Jurkat, Clone E6-1 (cell line): ENCODE measurements at places on chromosomes 6 and 20.

GRCh38 chr6:151054306-151054705, 185.5 kb upstream of the AKAP12 start:
- no peak for DNase-seq

DNA sequence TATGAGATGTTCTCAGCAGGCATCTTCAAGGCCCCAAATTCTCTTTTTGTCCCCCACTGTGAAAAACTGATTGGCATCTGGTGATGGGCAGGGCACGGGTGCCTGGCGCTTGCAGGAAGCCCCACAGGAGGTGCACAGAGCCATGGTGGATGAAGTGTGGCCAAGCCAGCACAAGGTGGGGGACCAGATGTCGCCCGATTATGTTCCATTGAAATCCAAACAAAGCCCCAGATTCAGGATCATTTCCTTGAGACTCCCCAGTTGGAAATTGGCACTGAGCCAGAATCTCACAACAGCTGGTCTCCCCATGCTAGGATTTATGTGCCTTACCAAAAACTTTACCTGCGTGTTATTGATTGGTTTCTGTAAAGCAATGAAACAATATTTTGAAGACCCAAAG, 186.1 kb downstream of the ADAT2 start:
- no peak for DNase-seq

DNA sequence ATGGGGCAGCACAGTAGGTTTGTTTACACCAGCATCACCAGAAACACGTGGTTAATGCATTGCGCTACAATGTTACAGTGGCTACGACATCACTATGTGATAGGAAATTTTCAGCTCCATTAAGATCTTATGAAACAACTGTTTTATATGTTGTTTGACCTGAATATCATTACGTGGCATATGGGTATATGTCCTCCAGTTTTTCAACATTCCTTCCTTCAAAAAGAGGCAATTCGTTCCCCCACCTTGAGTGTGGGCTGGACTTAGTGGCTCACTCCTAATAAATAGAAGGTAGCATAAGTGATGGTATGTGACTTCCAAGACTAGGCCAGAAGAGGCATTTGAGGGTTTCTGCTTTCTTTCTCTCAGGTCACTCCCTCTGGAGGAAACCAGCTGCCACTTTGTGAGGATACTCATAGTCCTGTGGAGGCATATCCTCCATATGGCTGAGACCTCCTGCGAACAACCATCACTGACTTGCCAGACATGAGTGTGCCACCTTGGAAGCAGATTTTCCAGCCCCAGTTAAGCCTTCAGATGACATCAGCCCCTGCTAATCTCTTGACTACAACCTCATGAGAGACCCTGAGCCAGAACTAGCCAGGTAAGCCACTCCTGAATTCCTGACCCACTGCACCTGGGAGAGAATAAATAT, 2.3 kb upstream of the TRAM2 start:
- no peak for DNase-seq

DNA sequence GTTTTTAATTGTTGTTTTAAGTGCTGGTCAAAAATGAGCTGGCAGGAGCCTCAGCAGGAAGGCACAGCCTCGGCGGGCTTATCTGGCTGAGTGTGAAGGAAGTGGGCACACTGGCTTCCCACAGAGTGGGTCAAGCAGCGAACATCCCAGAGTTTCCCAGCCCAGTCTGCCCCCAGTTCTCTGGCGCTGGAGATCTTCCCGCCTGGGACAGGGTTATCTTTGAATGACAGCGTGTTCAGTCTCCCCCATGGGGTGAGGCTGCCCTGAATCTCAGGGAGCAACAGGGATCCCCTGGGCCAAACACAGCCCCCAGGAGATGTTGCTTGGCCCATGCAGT, 122.2 kb upstream of the PTPN1 start:
- DNase-seq, result no peak

DNA sequence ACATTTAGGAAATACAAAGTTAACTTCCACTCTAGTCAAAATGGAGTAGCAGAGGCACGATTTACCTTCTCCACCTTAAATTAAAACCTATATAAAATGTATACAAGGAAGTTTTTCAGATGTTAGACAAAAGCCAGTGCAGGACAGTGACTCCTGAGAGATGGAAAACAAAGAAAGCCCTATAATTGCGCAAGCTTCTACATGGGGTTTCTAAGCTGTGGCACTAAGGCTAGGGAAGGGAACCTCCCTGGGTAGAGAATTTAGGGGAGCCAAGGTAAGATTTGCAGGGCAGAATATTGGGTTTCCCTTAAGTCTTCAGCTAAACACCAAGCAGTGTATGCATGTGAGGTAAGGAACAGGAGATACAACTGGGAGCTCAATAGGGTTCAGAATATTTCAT, 18.5 kb upstream of the ZC3H12D start:
- no peak for DNase-seq

GRCh38 chr20:47319517-47320252, 36.8 kb downstream of the ZMYND8 start:
- no peak for DNase-seq

- no peak for DNase-seq
These were observed 60.4 kb downstream of the HMGCLL1 start for GRCh38 chr6:55518529-55519060.

DNA sequence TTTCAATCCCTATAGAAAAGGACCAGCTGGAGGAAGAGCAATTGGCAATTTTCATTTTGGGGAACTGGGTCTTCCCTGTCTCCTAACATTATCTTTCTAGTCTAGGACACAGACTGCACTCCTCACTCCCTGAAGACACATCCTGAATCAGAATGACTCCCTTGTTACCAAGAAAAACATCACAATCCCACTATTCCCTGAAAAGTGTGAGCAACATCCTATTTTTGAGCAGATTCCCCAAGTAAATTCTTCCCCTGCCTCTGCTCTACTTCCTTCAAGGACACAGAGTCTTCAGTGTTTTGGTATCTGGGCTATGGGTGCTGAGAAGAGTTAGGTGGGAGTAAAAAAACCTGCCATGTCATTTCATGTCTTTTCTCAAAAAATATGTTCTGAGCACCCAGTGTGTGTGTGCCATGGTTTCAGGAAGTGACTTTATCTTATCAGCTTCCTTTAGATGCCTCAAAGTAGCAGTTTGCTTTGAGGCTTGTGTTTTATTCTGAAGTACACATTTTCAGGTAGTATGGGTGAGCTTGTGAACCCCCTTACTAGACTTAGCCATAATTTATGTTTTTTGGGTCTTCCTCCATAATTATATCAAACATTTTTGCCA, 12.4 kb downstream of the LAMA4 start:
- peak; percentile 53 for DNase-seq

- DNase-seq, result peak; percentile 7
These were observed 55.5 kb downstream of the B3GAT2 start for GRCh38 chr6:70901324-70901723.

- no peak for DNase-seq
These were observed 117.1 kb upstream of the PTPRT start for GRCh38 chr20:43306837-43307236.

DNA sequence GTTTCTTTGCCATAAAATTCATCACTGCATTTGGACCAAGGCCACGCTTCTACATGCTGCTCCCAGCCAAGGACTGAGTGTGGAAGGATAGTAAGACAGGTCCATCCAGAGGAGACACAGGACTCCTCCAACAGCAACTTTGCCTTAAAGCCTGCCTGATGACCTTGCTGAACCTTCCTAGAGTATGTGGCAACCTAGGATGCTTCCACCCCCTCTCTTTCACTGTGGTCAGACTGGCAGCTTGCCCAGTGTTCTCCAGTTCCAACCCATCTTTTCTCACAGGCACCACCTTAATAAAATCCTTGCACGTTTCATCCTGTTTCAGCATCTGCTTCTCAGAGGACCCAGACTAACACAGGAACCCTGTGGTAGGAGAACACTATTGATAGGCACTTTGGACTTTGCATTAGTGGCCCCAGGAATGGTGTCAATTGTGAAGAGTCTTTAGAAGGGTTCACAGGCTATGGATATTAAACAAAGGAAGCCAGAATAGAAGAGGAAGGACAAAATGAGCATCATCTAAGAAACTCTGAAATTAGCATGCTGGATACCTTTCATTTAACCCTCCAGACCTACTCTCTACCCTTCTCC, 2.4 kb upstream of the PKHD1 start:
- no peak for DNase-seq

- DNase-seq, result no peak
These were observed 338.7 kb downstream of the PREX1 start for GRCh38 chr20:48489046-48489463.

DNA sequence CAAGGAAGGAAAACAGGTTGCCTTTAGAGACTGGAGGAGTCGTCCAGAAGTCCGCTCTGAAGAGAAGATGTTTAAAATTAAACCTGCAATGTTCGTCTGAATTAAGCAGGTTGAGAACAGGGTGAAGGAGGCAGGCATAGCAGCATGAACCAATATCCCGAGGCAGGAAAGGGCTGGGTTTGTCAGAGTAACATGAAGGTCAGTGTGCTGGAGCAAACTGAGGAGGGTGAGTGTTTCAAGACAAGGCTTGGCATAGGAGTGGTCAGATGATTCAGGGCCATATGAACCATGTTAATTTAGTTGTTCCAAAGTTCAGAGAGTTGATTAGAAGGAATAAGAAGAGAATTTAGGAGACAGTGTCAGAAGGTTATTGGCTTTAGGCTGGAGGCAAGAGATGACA, 93.3 kb downstream of the UTRN start:
- no peak for DNase-seq

DNA sequence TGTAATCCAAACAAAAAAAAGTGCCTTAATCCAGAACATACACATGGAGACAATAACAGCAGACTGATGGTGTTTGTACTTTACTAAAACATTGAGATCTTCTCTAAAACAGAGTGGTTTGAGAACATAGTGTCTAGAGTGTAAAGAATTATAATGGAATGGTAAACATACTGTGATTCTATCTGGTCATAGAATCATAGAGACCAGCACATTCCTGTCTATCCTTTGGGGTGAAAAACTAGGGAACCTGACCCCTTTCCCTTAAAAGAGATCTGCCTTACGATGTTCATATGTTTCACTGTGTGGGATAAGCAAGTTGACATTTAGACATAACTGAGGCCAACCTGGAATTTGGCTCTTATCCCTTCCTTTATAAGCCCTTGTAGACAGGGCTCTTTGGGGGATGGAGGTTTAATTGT, 55.7 kb downstream of the TRMT11 start:
- no peak for DNase-seq

- peak; percentile 95 for DNase-seq
These were observed 39.6 kb upstream of the GFOD1 start for GRCh38 chr6:13526727-13527670.

DNA sequence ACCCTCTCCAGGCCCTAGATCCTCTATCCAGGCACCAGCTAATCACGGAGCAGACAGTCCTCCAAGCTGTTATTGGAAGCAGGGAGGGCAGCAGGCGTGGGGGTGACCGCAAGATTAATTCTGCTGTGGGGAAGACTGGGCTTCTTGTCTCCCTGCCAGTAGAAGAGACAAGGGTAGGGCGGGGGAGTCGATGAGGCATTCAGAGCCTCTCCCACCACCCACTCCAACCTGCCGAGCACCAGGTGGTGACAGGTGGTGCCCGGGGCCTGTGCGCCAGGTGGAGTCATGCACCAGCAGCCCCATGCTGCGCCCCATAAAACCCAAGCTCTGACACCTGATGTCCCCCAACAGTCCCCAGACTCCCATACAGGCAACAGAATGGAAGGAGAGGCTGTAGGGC, 89.6 kb downstream of the CDH22 start:
- DNase-seq, result no peak

DNA sequence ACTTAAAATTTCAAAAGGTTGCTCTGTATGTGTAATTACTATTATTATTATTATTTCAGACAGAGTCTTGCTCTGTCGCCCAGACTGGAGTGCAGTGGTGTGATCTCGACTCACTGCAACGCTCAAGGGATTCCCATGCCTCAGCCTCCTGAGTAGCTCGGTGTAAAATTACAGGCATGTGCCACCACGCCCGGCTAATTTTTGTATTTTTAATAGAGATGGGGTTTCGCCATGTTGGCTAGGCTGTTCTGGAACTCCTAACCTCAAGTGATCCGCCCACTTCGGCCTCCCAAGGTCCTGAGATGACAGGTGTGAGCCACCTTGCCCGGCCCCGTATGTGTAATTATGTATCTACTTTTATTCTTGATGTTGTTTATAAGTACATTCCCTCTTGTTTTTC, 65.3 kb upstream of the ZNF217 start:
- no peak for DNase-seq

- DNase-seq, result no peak
These were observed 6.6 kb downstream of the TSPYL4 start for GRCh38 chr6:116247285-116247684.

GRCh38 chr20:60950561-60950960, 301.5 kb upstream of the CDH4 start:
- no peak for DNase-seq

DNA sequence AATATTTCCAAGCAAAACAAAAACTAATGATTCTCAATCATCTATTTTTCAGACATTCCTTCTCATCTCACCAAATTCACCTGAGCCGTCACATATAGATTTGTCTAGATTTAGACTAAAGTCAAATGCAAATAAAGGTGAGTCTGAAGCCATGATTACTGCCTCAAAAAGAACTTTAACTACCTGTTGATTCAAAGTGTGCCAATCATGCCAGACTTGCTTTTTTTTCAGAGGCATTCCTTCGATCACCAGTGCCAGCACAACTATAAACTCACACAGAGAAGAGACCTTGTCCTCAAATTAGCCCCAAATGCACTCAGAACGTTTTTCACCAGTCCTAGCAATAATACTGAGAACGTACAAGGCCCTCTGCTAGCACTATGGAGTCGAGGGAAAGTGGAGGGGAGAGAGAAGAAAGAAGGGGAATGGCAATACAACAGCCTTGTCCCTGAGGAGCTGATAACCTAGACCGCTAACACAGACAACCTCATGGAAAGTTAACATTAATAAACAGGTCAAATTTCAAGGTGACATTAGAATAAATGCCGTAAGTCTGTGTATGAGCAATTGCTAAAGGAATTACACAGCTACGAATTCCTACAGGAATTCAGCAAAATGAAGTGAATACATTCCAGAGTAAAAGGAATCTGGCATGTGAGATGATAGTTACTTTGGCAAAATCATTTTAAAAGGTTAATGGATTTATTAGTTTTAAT, 60.9 kb downstream of the EPB41L2 start:
- DNase-seq, result no peak

DNA sequence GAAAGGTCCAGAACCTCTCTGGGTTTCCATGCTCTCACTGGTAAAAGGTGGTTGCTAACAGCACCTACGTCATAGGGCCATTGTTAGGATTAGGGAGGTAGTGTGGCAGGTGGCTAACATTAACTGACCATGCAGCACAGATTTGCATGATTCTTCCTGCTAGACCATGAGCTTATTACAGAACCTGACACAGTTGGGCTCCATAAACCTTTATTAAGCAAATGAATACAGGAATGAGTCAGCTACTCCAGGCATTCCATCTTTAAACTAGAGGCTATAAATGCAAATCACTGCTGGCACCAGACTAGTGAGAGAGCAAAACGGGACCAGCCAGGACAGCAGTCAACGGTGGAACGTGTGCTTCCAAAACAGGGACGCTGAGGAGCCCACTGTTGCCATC, 440.1 kb downstream of the PTPRT start:
- DNase-seq, result no peak

- no peak for DNase-seq
These were observed 847.0 kb downstream of the PHF3 start for GRCh38 chr6:64482631-64483030.
